Mesothelial cell of epicardium (in vitro differentiated cells): ENCODE measurements at places on chromosomes 1 and 21.

GRCh38 chr1:65216989-65217388 is 69.0 kb downstream of the AK4 start:
- no peak for DNase-seq

- no peak for DNase-seq
Measured at GRCh38 chr1:98021126-98021525, 100.3 kb upstream of the DPYD start.

- no peak for DNase-seq
Measured at GRCh38 chr1:154842635-154843034, 27.4 kb downstream of the KCNN3 start.

- no peak for DNase-seq
Measured at GRCh38 chr1:101435831-101436511, 199.2 kb downstream of the S1PR1 start.

- no peak for DNase-seq
Measured at GRCh38 chr1:33414879-33415278, 16.0 kb downstream of the PHC2 start.

DNA sequence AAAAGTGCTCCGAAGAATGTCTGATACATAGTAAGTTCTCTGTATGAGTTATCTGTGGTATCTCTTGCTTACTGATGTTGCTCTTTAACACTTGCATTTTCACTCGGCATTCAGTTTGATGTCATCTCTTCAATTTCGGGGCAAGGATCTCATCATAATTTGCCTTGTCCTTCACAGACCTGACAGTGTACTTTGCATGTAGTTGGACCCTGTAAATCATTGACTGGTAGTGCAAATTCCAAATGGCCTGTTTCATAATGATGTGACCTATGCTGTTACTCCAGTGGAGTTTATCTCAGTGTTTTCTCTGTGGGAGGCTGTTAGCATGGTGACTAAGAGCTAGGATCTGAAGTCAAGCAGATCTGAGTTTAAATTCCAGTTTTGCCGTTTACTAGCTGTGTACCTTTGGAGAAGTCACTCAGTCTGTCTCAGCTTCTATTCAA is 34.2 kb upstream of the ABCD3 start:
- DNase-seq, result no peak

DNA sequence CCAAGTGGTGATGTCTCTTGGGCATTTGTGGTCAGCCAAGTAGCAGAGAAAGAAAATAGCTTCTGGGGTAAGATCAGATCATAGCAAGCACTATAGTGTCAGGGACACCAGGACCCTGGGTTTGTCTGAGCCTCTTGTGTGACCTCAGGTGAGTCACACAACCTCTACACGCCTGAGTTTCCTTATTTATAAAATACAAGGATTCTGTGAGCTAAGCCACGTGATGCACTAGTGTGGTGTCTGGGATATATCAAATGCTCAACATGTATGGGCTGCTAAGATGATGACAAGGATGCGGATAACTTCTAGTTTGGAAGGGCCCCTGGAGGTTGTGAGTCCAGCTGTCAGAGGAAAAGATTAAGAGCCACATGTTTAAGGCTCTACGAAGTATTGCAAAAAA is 24.5 kb upstream of the ZNF436 start:
- DNase-seq, result no peak

DNA sequence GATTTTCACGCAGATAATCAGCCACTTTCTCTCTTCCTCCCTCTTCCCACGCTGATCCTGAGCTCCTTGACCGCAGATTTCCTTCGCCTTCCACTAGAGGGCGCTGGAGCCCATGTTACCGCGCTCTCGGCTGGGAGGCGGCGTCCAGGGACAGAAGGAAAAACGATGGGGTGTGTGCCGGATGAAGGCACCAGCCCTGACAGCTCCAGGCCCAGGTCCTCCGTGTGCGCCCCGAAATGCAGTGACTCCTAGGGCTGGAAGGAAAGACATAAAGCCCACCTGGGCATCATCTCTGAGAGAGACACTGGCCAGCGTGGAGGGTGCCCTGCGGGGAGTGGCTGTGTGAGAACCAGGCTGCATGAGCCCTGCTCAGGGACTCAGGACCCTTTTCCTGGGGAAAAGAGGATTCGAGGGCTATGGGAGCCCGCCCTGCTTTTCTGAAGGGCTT is 44.9 kb upstream of the CYP2J2 start:
- peak; percentile 64 for DNase-seq

- DNase-seq, result no peak
Measured at GRCh38 chr1:38758820-38759219, 100.8 kb downstream of the RRAGC start.

DNA sequence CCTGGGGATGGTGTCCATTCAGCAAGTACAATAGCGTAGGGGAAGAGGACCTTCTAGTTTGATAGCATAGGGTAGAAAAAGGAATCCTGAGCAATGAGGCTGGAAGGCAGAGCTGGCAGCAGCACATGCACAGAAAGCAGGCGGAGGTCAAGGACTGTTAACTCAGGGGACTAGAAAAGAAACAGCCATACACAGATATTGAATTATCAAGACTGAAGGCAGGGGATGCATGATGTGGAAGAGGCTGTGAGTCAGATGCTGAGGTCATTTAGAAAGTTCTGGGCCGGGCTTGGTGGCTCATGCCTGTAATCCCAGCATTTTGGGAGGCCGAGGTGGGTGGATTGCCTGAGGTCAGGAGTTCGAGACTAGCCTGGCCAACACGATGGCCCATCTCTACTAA is 65.6 kb downstream of the OPTC start:
- no peak for DNase-seq

DNA sequence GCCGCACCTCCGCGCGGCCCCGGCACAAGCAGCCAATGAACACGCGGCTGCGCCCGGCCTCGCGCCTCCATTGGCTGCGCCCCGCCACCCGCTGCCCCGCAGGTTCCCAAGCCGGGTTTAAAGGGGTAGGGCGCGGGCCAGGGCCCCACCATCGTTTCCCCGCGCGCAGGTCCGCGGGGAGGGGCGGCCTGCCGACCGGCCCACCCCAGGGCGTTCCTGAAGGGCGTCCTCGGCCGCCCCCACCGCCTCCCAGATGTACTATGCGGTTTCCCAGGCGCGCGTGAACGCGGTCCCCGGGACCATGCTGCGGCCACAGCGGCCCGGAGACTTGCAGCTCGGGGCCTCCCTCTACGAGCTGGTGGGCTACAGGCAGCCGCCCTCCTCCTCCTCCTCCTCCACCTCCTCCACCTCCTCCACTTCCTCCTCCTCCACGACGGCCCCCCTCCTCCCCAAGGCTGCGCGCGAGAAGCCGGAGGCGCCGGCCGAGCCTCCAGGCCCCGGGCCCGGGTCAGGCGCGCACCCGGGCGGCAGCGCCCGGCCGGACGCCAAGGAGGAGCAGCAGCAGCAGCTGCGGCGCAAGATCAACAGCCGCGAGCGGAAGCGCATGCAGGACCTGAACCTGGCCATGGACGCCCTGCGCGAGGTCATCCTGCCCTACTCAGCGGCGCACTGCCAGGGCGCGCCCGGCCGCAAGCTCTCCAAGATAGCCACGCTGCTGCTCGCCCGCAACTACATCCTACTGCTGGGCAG is at the start of gene OLIG1:
OLIG1 (plus strand) TSS at position 148 of the 750 bp plus-strand sequence; CDS start at position 254, 106 bp downstream.
- DNase-seq, result peak; percentile 54

GRCh38 chr1:245751726-245752470 is 597.1 kb downstream of the KIF26B start:
- no peak for DNase-seq

DNA sequence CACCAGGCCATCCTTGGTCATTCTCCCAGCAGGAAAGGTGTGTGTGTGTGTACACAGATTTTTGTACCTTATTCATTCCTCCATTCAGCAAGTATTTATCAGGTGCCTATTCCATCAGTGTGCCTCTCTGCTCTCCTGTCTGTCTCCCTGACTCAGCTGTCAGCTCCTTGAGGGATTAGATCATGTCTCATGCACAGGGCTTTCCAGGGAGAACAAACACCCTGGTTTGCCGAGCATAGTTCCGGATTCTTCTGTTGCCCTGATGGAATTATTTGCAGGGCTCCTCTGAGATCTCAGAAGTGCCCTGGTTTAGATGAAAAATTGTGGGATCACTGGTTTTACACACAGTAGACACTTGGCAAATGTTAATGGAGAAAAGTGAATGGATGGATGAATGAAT is 8.1 kb upstream of the SDHB start:
- DNase-seq, result no peak

- DNase-seq, result peak; percentile 85
Measured at GRCh38 chr1:76154206-76154956, 79.8 kb downstream of the ST6GALNAC3 start.

DNA sequence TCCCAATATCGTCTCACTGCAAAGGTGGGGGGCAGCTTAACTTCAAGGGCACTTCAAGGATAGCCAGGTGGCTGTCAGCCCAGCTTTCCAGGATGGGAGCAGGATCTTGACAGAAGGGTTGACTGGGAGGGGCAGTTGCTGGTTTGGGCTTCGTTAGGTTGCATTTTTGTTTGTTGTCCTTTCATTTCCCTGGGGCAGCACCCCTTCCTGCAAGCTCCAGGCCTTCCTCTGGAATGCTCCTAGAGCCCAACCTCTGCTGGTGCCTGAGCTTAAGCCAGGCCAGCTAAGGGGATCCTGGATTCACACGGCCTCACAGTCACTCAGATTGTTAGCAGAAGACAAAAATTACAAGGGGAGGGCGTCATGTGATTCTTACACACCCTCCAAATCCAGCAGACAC is 4.1 kb upstream of the OLIG2 start:
- DNase-seq, result no peak

GRCh38 chr1:72636631-72637030 is 354.3 kb upstream of the NEGR1 start:
- DNase-seq, result no peak

DNA sequence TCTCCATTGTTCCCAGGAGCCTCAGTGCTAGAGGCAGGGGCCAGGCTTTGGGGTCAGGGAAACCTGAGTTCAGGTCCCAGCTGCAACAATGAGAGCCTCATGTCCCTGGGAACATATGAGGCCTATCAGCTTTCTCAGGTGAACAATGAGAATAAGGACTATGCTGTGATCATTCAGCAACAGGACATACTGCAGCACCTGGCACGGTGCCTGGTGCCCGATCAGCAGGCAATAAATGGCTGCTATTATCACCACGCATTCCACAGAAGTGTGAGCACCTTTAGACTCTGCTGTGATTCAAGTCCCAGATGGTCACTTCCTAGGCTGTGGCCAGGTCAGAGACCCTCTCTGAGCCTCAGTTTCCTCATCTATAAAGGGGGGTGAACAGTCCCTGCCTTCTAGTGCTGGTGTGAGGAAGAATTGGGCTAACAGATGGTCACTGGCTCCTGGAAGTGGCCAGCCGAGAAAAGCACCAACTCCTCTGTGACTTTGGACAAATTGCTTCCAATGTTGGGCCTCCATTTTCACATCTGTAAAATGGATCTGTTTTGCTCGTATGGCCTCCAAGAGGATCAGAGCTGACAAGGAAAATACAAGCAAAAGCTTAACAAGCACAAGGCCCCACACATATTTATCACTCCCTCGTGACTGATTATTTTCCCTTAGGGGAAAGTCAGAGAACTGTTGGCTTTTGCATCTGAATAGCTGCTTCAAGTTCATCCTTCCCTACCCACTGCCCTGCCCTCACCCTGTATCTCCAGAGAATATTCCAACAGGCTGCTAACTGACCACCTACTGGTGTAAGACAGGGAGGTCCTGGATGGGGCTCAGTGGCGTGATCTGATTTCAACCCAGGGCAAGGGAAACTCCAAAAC is 1.1 kb downstream of the SLC5A9 start:
- no peak for DNase-seq

GRCh38 chr1:86159800-86160199 is 3.2 kb upstream of the COL24A1 start:
- DNase-seq, result no peak

- no peak for DNase-seq
Measured at GRCh38 chr1:235720544-235720943, 71.0 kb upstream of the GNG4 start.

DNA sequence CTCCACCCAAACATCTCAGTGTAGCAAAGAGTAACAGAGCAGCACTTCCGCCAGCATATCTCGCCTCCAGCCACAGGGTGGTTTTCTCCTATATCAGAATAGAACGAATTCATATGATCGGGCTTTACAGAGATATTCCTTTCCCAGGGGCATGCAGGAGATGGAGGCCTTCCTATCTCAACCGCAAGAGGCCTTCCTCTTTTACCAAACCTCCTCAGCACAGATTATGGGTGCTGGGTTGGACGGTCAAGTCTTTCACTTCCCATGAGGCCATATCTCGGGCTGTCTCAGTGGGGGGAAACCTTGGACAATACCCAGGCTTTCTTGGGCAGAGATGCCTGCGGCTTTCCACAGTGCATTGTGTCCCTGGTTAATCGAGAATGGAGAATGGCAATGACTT is 65.8 kb downstream of the OVGP1 start:
- DNase-seq, result no peak

- DNase-seq, result peak; percentile 55
Measured at GRCh38 chr1:11473491-11474034, 5.4 kb upstream of the DISP3 start.

DNA sequence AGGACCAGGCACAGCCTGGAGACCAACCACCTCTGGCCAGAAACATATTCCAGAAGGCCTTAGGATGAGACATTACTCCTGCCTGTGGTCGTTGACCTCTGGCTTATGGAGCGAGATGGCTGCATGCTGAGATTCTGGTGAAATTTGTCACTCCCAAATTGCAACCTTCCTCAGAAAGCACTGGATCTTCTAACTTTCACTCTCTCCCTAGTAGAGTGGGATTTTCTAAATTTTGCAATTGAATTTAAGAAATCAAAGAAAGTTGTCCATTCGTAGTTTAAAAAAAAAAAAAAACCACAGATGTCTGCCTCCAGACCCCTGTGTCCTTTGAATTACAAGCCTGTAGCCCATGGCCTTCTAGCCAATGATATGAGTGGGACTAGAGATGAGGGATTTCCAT is 28.6 kb upstream of the IL10 start:
- DNase-seq, result no peak

GRCh38 chr21:41772351-41773080 is 5.7 kb upstream of the RIPK4 start:
- DNase-seq, result no peak

- no peak for DNase-seq
Measured at GRCh38 chr1:165894591-165894990, 67.2 kb downstream of the UCK2 start.

- DNase-seq, result no peak
Measured at GRCh38 chr1:114959423-114959822, 70.2 kb upstream of the TSHB start.

DNA sequence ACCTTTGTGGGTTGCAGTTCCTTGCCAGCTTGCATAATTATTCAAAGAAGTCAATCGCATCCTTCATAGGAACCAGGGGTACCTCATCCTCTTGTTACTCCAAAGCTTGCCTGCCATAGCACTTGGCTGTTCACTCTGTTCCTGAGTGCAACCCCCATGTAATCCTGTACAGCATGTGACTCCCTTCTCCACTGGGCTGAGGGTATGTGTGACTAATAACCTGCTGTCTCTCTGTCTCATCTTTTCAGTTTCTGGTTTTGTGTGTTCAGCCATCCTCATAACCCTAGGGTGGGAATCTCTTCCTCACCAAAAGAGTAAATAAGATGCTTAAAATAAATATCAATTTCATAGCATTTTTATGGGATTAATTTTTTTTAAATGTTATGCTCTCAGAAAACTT is 351.9 kb downstream of the S1PR1 start:
- no peak for DNase-seq

- DNase-seq, result no peak
Measured at GRCh38 chr1:162538815-162539431, 22.6 kb upstream of the UAP1 start.
